ENCODE measurements at places on chromosomes 7 and 10. TPM values are rescaled to one million over a fixed set of nuclear protein-coding genes. Genes with fewer than 3 reads are reported as not detected.

DNA sequence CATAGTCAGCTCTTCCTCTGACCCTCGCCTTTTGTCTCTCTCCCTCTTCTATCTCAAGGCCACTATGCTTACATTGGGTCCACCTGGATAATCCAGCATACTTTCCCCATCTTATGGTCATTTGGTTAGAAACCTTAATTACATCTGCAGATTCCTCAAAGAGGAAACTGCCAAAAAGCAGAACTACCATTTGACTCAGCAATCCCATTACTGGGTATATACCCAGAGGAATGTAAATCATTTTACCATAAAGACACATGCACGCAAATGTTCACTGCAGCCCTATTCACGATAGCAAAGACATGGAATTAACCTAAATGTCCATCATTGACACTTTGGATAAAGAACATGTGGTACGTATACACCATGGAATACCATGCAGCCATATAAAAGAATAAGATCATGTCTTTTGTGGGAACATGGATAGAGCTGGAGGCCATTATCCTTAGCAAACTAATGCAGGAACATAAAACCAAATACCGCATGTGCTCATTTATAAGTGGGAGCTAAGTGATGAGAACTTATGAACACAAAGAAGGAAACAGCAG lies 114.8 kb upstream of the NPY start:
- DNase-seq, result no peak

WIPF3 gene
- total RNA-seq, result not detected

DNA sequence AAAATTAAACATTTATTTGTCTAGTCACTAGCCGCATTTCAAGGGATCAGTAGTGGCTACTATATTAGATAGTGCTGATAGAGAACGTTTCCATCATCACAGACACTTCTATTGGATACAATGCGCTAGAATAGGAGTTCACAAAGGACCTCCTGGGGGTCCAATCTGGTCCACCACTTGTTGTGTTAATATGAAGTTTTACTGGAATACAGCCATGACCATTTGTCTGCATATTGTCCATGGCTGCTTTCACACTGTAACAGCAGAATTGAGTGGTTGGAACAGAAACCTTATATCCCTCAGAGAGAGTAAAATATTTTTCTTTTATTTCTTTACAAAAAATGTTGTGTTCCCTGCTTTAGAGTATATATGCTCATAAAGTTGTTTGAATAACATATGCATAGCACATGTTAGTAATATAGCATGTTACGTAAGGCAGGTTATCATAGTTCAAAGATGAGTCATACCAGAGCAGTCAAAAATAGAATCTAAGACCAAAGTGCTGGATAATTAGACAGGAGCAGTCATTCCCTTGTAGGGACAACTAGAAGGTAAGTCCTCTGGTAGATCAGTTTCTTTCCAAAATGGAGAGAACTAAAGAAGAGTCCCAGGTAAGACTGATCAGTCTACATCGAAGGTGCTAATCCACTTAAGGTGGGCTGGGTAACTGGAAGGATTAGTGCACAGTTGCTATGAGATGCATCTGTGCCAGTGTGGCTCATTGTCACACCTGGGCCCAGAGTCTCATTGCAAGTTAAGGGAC lies 14.9 kb downstream of the BZW2 start:
- peak; percentile 57 for DNase-seq

HABP2 gene
- not detected for total RNA-seq

GRCh38 chr7:98168181-98168903 lies 42.9 kb upstream of the BHLHA15 start:
- peak; percentile 54 for DNase-seq

- no peak for DNase-seq
These were observed 208.5 kb downstream of the RNLS start for GRCh38 chr10:88374392-88375175.

Measured in Daoy (cell line).